Activated CD4-positive, alpha-beta T cell treated with anti-CD3 and anti-CD28 coated beads, Interleukin-2, amount 50 U/mL, for 1 hour (primary cell): ENCODE measurements at places on chromosomes 13 and 19.
A peak's percentile ranks its signal among the peaks of the same experiment; 100 is the strongest.

DNA sequence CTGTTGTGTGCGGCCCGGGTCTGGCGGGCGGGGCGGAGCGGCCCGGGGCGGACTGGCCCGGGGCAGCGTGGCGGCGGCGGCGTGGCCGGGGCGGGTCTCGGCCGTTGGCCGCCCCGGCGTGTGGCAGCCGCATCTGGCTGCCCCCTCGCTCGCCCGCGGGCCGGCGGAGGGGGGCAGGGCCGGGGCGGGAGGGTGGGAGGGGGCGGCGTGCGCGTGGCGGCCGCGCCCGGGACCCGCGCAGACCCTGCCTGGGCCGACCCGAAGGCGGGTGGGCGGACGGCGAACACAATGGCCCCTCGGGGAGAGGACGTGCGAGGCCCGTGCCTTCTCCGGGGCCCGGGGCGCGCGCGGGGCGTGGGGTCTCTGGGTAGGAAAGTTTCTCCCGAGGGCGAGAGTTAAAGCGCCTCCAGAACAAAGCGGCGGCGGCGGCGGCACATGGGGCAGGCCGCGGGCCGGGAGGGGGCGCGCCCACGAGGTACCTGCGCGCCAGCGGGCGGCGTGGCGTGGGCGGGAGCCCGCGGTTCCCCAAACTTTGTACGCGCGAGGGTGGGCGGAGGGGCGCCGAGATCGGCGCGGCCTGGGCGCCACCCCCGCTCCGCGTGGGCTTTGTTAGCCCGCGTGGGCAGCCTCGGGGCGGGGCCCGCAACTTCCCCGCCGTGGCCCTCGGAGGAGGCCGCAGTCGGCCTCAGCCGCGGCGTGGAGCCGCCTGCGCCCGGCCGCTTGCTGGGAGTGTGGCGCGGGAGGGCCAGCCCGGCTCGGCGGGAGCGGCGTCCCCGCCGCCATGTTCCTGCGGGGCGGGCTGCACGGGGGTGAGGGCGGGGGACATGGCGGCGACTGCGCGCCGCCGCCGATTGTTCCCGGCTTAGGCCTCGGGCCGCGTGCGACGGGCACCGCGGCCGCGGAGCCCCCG lies 764 bp downstream of the MIR17HG start:
- peak; percentile 60 for DNase-seq

DNA sequence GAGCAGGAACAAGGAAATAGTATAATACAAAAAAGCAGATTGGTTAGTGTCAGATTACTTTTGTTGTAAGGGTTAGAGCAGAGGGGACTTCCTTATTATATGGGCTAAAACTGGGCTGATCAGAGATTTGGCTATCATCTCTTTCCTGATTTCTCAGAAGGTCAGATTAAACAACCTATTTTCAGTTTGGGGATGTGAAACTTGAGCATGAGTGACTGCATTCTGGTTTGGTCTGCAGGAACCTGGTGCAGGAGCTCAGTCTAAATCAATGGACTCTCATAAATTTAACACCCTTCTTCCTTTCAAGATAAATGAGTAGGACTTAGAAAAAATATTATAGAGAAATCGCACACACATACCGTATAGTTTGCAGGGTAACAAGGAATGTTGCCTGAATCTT lies 12.9 kb upstream of the RFXAP start:
- no peak for DNase-seq

DNA sequence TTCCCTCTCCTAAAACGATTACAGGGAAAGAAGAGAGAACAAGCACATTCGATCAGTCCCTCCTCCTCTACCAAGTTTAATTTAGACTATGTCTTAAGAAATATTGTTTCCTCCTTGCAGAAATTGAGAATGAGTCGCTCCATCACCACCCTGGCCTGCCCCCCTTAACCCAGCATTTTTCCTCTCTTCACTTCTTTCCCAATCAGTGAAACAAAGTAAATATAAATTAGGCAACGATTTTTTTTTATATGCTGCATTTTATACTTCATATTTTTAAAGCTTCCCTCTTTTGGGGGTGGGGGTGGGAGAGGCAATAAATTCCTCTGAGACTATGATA lies 300.0 kb downstream of the SPRY2 start:
- no peak for DNase-seq

DNA sequence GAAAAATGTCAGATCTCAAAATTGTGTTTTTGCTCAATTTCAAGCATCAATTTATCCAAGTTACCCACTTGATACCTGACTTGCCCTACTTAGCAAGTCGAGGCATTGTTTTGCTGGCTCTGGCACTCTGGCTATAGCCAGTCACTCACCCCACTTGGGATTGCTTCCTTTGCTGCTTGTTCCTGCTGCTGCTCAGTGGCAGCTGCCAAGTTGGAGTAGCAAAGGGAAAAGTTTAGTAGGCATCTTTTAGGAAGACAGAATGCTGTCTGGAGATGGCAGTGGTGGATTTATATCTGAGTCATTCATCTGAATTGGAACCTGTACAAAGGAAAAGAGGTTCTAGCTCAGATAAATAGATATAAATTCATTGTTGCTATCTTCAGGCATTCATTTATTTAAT lies 41.2 kb downstream of the PCCA start:
- DNase-seq: no peak

DNA sequence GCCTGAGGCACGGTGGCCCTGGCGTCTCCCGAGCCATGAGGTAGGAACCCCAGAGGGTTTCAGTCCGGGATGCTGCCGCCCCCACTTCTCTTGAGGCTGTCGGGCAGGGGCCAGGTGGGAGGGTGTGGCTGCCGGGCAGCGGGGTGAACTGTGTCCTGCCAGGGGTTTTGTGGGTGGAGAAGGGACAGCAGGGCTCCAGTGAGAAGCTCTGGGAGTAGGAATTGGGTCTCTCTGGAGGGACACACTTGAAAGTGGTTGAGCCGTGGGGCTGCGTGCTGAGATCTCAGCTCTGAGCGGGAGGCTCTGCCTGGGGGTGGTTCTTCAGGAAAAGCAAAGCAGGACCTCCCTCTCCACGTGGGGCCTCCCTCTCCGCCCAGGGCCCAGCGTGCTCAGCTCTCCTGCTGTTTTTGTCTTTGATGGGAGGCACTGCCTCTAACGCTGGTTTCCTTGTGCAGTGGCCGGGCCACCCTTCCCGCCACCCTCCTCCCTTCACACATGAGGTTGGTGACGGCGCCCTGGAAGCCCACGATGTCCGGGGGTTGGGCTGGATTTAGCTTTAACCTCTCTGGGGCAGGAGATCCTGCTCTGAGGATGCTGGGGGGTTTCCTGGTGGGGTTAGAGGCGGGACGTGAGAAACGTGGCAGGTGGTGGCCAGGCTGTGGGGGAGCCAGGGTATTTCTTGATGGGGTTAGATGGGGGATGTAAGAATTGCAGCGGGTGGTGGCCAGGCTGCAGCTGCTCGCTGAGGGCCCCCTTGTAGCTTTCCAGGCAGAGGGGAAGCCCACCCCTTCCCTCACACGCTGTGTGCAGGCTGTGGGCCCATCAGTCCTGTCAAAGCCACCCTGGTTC lies 15.3 kb upstream of the ZNF554 start:
- DNase-seq: no peak

DNA sequence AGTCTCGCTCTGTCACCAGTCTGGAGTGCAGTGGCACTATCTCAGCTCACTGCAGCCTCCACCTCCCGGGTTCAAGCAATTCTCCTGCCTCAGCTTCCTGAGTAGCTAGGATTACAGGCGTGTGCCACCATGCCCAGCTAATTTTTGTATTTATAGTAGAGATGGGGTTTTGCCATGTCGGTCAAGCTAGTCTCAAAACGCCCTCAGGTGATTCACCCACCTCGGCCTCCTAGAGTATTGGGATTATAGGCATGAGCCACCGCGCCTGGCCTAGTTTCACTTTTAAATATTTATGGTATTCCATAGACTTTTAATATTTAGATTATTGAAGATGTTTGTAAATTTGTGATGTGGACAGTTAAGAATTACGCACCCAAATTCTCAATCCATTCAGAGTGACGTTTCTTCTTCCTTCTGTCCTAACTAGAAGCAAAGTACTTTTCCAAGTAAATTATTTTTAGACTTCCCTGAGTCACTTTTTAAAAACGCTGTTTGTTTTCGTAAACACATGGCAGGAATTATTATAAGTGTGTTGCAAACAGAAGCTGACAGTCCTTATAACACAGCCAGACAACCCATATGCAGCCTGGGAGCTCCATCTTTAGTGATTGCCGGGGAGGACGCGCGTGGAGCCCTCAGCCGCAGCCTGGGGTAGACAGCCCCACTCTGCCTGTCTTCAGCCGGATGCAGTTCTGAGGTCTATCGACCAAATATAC lies 131.7 kb downstream of the ATP11A start:
- DNase-seq: no peak

DNA sequence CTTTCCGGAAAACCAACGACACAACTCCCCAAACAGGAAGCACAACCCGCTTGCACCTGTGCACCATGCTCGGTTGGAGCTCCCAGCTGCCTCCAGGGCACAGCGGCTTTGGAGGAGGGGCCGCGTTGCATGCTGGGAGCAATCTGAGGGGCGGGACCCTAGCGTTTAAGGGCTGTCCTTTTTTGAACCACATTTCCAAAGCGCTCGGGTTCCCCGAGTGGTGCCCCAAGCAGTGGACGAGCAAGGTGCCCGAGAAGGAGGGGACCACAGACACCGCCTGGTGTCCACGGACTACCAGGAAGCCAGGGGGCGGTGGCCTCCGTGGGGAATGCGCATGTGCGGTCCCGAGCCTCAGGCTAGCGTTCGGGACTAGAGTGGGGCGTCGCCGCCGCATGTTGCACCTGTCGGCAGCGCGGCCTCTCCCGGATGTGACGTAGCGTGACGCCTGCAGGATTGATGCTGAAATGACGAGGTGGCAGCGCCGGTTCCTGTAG lies 11.9 kb upstream of the ZNF57 start:
- DNase-seq: peak; percentile 48

DNA sequence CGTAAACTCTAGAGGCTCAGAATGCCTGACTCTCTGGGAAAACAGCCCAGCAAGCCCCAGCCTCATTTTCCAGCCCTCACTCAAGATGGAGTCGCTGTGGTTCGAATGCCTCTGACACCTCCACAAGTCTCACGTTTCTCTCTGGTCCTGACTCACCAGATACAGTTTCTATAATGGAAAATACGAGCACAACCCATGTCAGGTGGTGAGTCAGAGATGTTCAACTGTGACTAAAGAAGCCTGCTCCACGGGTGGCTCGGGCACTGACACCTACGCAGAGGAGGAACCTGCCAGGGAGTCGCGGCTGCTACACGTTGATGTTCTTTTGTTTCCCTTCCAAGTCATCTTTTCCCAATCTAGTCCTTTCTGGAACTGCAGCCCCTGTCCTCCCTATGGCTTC lies 87.1 kb upstream of the STK24 start:
- DNase-seq: no peak

GRCh38 chr13:80945328-80945727 lies 604.4 kb upstream of the SPRY2 start:
- DNase-seq: no peak

GRCh38 chr19:57288373-57288772 lies 8.1 kb downstream of the ZNF460 start:
- DNase-seq: no peak

DNA sequence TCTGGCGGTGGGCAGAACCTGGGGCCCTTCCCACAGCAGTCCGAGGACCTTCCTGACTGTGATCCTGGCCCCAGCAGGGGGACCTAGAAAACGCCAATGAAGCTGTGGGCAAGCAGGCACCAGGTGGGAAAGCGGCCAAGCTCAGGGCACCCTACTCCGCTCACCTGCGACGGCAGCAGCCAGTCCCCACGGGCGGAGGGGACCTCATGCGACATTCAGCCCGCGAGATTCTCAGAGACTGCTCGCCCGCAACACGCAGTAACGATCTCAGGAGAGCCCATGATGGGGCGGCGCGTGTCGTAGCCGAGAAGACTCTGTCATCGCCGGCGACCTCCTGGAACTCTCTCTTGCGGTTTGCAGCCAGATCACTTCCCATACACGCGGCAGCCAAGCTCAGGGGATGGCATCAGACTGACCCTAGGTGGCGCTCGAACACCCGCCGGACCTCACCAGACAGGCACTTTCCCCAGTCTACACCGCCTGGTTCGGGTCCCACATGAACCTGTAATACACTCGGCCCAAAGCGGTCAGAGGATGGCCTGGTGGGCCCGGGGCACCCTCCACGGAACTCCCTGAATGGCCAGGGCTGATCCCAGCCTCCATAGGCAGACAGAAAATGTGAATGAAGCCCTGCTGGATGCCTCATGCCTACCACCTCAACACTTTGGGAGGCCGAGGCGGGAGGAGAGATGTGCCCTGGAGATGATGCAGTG lies 26.5 kb downstream of the MAN2B1 start:
- peak; percentile 83 for DNase-seq

GRCh38 chr13:97934590-97934989 lies 18.9 kb upstream of the IPO5 start:
- no peak for DNase-seq

- DNase-seq: peak; percentile 43
Observed at GRCh38 chr19:49056101-49056901, 1.2 kb downstream of the CGB7 start.

DNA sequence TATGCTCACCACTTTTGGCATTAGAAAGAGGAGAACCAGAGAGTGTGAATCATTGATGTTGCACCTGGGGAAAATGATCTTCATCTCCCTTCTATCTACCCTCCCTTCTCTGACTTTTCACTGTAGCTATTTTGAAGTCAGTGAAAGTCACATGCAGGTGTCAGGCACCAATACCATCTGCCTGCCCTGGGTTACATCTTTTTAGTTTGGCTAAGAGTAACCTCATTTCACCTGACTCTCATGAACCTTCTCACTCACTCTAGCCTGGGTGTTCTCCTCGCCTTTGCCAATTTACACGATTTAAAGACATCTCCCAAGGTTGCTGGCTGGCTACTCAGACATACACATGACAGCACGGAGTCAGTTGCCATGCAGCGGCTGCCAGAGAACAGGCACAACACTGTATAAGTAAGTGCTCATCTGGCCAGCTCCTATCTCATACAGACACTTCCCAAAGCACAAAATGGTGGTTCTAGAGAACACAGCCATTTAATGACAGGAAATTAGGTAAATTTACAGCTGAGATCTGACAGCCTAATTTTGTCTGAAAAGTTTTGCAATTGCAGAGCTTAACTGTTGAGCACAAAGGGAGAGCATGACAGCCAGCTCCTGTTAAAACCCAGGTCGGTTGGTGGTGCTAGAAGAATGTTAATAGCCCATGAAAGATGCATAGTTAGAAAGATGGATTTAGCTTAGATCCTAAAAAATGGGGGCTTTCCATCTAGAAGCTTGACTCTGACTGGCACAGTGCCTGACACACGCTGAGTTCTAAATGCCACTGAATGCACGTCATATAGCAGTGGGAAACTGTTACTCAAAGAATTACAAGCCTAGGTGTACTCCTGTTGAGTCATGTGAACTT lies 32.5 kb downstream of the LCP1 start:
- no peak for DNase-seq

- peak; percentile 25 for DNase-seq
Observed at GRCh38 chr19:38735257-38735686, 9.0 kb downstream of the CAPN12 start.

- no peak for DNase-seq
Observed at GRCh38 chr13:102322211-102322610, 79.6 kb downstream of the FGF14 start.

GRCh38 chr13:47426126-47426849 lies 529.4 kb upstream of the HTR2A start:
- no peak for DNase-seq

- no peak for DNase-seq
Observed at GRCh38 chr19:13036366-13036976, 41.2 kb downstream of the NFIX start.
